Ovary (tissue), 10 donors: ENCODE measurements at places on chromosomes 5 and 9.

- DNase-seq: no peak
Observed at GRCh38 chr9:79609468-79610018, 37.8 kb downstream of the TLE4 start.

GRCh38 chr9:110895147-110895905, 142.9 kb downstream of the LPAR1 start:
- peak; percentile 80 for DNase-seq

- DNase-seq: no peak
Observed at GRCh38 chr9:123615381-123615780, 259.4 kb downstream of the CRB2 start.

DNA sequence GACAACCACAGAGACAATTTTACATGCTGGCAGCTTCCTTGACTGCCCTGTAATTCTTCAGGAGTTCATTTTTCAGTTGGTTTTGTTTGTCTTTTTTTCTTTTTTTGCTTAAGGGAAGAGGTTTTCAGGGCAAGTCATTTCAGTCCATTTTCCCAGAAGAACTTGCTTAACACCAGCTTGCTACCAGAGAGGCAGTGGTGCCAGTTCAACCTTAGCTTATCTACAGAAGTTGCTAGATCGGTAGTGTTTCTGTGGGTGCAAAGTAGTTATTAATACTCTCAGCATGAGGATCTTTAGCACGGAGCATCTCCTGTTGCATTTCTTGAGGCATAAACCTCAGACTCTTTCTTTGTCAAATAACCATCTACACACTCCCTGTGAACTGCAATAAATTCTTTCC, 1.1 kb downstream of the SPEF2 start:
- DNase-seq: no peak

- no peak for DNase-seq
Observed at GRCh38 chr5:32332966-32333365, 20.2 kb upstream of the MTMR12 start.

DNA sequence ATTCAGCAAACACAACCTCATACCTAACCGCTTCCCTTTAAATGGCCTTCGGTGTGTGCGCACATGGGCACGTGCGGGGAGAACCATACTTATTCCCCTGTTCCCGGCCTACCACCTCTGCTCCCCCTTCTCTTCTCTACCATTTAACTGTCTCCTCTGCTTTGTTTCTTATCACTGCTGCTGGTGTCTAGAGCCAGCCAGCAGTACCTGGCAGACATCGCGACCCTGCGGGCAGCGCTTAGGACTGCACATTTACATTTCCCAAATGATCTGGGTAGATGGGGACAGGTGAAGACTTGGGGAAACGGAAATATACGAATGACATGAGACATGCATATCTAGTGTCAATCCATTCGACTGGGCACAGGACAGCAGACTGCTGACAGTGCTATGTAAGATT, 56.6 kb downstream of the PSMB7 start:
- no peak for DNase-seq

DNA sequence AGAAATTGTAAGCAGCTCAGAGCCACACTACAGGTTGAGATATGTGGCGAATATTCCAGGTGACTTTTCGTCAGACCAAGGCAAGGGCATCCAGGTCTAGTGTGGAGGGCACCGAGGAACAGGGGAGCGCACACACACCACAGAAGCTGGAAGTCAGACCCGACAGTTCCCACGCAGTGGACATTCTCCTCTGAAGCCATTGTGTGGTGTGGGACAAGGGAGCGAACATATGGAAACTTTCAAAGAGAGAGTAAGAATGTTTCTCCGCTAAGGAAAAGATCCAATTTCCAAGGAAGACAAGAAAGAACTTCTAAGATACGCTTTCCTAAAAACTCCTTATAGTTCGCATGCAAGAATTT, 141.4 kb upstream of the OTULINL start:
- no peak for DNase-seq

- DNase-seq: no peak
Observed at GRCh38 chr5:112738191-112738560, 491 bp downstream of the APC start.

GRCh38 chr9:23039402-23039801, 592.8 kb downstream of the DMRTA1 start:
- DNase-seq: no peak

- no peak for DNase-seq
Observed at GRCh38 chr5:177228751-177229150, 74.8 kb downstream of the RAB24 start.

- DNase-seq: no peak
Observed at GRCh38 chr5:75670577-75670976, 46.7 kb downstream of the POC5 start.

DNA sequence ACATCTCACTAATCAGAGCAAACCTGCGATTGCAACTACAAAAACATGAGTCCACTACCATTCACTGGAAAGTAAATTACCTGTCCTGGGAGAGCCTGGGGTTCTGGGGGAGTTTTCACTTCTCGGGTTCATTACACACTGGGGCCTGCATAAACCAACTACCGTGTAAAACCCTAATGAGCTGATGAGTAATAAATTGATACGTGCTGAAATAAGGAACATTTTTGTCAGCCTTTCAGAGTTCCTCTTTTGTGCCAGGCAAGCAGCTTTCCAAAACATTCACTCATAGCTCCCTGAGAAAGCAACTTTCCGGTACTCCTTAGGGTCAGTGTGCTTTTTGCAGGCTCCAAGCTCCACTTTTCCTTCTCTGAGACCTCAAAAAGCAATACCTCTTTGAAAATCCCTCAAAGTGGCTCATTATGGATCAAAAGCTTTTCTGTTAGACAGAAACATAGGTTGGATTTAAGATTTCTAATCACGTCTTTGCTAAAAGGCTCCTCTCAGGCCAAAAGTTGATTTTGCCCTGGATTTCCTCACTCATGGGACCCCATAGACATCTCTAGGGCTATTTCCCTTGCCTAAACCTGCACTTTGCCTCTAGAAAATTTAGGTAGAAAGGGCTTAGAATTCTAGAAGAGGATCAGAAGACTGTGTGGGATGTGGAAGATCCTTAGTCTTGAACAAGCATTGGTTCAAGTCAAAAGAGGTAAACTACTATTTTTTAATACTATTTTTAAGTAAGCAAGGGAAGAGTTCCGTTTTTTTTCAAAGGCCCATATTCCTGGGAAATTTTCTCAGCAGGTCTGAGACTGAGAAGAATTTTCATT, 74.8 kb downstream of the ST8SIA4 start:
- DNase-seq: no peak

- DNase-seq: peak; percentile 62
Observed at GRCh38 chr9:93091453-93092081, 4.5 kb upstream of the CARD19 start.

- DNase-seq: no peak
Observed at GRCh38 chr9:9556865-9557803, 1055.7 kb downstream of the PTPRD start.

DNA sequence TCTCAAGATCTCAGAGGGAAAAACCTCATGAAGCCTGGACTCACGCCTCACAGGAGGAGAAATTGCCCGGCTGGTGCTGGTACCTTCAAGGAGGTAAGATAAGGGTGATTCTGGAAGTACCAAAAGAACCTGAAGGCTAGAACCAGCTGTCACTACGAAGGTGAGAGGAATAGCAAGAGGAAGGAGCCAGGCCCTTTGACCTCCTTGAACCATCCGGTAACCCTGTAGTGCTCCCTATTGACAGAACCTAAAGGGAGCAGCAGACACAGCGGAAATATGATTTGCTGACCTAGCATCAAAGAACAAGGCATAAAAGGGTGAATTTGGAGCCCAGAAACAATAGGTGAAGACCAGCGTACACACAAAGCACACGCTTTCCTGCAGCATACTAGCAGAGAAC, 92.2 kb downstream of the DOCK8 start:
- DNase-seq: no peak

- DNase-seq: no peak
Observed at GRCh38 chr5:2149195-2149539, 266.4 kb upstream of the IRX4 start.

DNA sequence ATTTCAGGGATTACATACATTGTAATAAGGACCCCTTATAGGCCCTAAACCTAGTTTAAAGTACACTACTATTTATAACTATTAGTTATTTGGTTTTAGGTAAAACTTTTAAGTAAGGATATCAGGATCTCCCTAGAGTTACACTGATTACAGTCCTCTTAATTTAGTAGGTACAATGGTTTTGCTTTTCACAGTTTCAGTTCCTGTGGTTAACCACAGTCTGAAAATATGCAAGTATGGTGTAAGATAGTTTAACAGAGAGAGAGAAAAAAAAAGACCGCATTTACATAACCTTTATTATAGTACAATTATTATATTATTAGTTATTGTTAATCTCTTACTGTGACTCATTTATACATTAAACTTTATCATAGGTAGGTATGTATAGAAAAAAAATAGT, 725.3 kb upstream of the PTPRD start:
- no peak for DNase-seq

DNA sequence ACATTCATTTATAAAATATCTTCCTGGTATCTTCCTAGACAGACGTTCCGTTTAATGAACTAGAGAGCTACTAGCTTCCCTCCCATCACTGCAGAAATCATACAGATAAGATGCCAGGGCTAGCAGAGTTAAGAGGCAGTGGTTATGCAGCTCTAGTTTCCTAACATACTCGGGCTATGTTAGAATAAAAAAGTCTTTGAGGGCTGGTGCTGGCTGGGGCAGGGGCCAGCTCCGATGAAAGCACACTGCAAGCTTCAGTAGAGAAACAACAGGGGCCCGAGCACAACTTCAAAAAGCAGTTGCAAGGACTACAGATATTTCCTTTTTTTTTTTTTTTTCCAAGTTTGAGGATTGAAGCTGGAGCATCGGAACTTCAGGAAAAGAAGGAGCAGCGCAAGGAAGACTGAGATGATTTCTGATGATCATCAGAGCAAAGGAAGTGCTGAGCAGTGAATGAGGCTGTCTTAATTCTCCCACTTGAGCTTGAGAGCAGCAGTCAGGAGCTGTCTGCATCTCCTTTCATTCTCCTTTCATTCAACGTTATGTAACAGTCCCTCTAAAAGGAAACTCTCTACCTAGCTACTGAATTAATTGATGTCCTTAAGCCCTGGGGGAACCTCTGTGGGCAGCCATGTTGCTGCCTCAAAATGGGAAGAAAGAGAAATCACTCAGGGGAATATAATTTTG, 47.6 kb upstream of the ADCY2 start:
- DNase-seq: no peak

- DNase-seq: no peak
Observed at GRCh38 chr9:115364991-115365390, 247.0 kb upstream of the TNC start.

DNA sequence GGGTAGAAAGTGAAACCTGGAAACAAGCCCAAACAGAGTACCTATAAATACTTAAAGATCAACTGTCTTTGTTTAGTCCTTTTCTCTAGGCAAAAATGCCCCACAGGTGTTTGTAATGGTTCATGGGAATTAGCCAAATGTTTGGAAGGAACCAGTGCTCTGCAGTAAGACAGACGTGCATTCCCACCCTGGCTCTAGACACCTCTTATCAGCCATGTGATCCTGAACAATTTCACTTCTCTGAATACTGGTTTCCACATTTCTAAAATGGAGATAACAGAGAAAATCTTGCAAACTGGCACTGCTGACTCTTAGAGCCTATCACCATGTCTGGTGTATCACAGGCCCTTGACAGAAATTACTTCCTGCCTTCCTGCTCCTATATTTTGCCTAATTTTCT, 30.0 kb downstream of the GLIS3 start:
- no peak for DNase-seq

DNA sequence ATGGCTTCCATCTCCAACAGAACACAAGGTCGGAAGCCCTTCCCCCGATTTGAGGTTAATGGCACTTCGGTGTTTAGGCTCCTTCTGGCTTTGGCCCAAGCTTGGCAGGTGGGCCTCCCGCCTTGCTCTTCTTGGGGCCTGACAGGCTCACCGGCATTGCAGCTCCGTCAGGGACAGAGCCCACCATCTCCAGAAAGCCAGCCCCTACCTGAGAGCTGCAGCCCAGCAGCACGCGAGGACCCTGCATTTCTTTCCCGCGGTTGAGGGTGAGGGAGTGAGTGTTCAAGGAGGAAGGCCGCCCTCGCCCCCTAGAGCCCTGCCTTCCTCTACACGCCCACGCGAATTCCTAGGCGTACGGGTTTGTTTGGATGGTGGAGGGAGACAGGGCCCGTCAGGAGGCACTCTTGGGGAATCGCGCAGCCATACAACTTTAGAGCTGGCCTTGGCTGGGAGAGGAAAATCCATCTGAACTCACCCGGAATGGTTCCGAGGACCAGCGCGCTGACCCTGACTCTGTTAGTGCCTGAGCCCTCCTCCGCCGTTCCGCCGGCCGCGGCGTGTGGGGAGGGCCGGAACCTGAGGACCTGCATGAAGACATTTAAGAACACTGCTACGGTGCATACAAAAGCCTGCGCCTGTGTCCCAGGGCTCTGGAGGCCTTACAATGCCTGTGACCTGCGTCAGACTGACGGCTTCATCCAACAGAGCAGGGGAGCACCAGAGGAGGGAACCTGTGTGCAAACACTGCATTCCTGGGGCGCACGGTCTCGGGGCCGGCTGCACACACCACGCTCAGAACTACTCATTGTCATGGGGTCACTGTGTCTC, 73.8 kb downstream of the MRPL36 start:
- no peak for DNase-seq

- no peak for DNase-seq
Observed at GRCh38 chr5:128154943-128155342, 71.4 kb downstream of the SLC12A2 start.

- DNase-seq: no peak
Observed at GRCh38 chr9:4501147-4501507, 10.9 kb downstream of the SLC1A1 start.

DNA sequence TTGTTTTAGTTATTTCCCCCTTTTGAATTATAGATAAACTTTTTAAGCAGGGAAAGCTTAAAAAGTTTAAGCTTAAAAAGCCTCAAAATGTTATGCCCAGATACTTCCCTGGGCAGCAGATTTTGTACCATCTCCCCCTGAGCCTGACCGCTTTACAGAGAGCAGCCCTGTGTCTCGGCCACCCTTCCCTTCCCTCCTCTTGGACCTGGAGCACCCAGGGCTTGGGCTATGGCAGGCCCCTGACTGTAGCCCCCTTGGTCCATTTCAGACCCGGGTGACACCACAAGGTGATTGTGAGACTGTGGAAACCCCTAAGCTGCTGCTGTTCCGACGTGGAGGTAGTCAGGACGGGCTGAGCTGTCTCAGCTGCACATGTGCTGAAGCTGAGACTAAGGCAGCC, 97.7 kb downstream of the RALGPS1 start:
- DNase-seq: no peak

DNA sequence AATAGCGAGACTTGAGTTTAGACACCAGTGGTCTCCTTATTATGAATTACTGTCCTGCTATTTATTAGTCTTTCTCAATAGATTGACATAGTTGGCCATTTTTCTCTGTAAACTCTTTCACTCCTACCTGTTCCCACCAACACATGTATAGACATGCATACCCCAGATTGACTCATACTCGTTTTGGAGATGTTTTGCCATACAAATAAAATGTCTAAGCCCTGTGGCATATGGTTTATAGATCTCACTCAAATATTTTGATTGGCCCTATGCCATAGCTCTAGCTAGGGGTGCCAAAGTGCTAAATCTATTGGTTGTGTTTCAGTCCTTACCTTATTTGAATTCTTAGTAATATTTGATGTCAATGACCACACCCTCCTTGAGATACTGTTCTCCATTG, 42.3 kb downstream of the CAMK4 start:
- DNase-seq: no peak
